ENCODE measurements at places on chromosomes 6 and 20. TPM values are rescaled to one million over a fixed set of nuclear protein-coding genes. Genes with fewer than 3 reads are reported as not detected.

Gene PCK1
- not detected for total RNA-seq

Gene AK9
- total RNA-seq: 1.2 TPM

Gene BPIFB4
- not detected for total RNA-seq

Gene ZBP1
- not detected for total RNA-seq

Gene TRDN
- not detected for total RNA-seq

Gene HS3ST5
- total RNA-seq: not detected

Gene ARID1B
- total RNA-seq: 13.6 TPM

Gene ESR1
- 0.23 TPM for total RNA-seq

Gene BEND6
- total RNA-seq: 14.1 TPM

Gene RSPO3
- total RNA-seq: not detected

Gene SCUBE3
- total RNA-seq: 0.06 TPM

Gene PRRT1
- not detected for total RNA-seq

Gene EDN1
- total RNA-seq: 2.8 TPM

Gene HRH3
- total RNA-seq: not detected

Gene CLPSL1
- total RNA-seq: not detected

Gene SAMD5
- 4.0 TPM for total RNA-seq

Gene SFTA2
- total RNA-seq: not detected

Gene DDO
- 3.3 TPM for total RNA-seq

Gene SLC22A2
- total RNA-seq: not detected

Gene GLP1R
- not detected for total RNA-seq

Gene COL12A1
- 31.5 TPM for total RNA-seq

Gene HCRTR2
- not detected for total RNA-seq

Gene CST5
- total RNA-seq: not detected

Gene OPRM1
- total RNA-seq: not detected

Gene APCDD1L
- total RNA-seq: 0.34 TPM

Gene FAM120B
- total RNA-seq: 15.0 TPM

Gene OR12D3
- not detected for total RNA-seq

Gene RNF217
- total RNA-seq: 10.5 TPM

Gene TFAP2C
- total RNA-seq: not detected

Gene CDS2
- 19.7 TPM for total RNA-seq

Gene DZANK1
- 1.2 TPM for total RNA-seq

Gene JAG1
- total RNA-seq: 6.2 TPM

Gene SOX18
- not detected for total RNA-seq

Gene EPHA7
- total RNA-seq: 31.4 TPM

Gene LPIN3
- 15.3 TPM for total RNA-seq

Gene IPCEF1
- total RNA-seq: not detected

Gene ZC3H12D
- total RNA-seq: 0.06 TPM

Gene SNAI1
- not detected for total RNA-seq

Gene DOP1A
- total RNA-seq: 14.4 TPM

Gene C6orf15
- total RNA-seq: 0.71 TPM

Gene FILIP1
- under 0.01 TPM for total RNA-seq

Gene FAM83B
- total RNA-seq: not detected

Gene HLA-DMA
- total RNA-seq: 4.0 TPM

Gene DDR1
- total RNA-seq: 43.1 TPM

Gene FRK
- 1.9 TPM for total RNA-seq

Gene CRISP2
- total RNA-seq: not detected

Gene RIPPLY2
- total RNA-seq: not detected

Gene KDM1B
- total RNA-seq: 12.2 TPM

Gene GRM1
- under 0.01 TPM for total RNA-seq

Gene FOXA2
- not detected for total RNA-seq

Gene RING1
- 22.2 TPM for total RNA-seq

Measured in LHCN-M2 (cell line).